HS-27A (cell line): ENCODE measurements at places on chromosomes 3 and 15.

GRCh38 chr15:98017150-98017964 lies 56.9 kb downstream of the ARRDC4 start:
- no peak for DNase-seq

DNA sequence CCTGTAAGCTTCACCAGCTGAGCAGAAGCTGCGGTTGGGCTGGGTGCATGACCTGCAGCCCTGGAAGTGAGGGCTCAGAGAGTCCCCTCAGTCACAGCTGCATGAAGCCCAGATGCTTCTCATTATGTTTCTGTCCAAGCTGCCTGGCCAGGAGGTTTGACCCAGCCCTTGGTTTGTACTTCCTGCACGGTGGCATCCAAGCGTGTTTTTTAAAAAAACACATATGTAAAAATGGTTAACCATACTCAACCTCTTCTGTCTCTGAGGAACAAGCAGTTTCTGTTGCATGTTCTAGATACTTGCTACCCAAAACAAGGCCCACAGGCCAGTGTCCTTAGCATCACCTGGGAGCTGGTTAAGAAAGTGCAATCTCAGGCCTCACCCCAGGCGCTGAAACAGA lies 76.0 kb upstream of the ATP10A start:
- DNase-seq, result no peak

DNA sequence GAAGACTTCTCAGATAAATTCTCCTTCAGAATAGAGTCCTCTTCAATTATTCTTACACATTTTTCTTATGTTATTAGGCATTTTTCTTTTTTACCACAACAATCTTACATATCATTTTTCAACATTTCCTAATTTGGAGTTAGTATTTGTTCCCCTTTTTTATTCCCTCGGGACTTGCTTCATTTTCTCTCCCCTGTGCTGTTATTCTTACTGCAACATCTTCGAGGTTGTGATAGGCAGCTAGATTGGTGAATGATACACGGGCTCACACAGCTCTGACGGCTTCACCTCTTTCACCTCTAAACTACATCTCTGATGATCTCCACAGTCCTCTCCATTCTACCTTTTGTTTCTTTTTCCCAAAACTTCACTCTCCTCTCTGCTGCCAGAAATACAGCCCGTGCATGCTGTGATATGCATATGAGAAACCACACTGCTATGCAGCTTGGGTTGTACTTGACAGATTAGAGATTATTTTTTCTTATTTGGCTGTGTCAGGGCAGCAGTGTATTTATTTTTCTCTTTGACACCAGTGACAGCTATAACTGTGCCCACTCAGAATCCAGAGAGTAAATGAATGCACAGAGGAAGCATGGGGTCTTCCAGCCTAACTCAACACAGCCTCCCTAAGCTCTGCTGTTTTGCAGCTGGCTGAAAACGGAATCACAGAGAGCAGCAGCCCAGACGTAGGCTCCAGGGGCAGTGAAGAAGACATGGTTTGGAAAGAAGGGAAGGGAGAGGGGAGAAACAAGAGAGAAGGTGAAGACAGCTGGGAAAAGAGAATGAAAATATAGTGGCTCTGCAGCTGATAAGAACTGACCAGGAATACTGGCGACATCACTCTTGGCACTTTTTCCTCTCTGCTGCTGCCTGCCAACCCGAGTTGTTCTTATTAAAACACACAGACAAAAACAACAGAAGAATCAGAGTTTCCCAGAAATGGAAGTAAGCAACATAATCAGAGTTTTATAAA lies 61.8 kb downstream of the SLC9A9 start:
- DNase-seq, result no peak

- DNase-seq, result no peak
Observed at GRCh38 chr3:150220799-150221198, 187.3 kb upstream of the TSC22D2 start.

DNA sequence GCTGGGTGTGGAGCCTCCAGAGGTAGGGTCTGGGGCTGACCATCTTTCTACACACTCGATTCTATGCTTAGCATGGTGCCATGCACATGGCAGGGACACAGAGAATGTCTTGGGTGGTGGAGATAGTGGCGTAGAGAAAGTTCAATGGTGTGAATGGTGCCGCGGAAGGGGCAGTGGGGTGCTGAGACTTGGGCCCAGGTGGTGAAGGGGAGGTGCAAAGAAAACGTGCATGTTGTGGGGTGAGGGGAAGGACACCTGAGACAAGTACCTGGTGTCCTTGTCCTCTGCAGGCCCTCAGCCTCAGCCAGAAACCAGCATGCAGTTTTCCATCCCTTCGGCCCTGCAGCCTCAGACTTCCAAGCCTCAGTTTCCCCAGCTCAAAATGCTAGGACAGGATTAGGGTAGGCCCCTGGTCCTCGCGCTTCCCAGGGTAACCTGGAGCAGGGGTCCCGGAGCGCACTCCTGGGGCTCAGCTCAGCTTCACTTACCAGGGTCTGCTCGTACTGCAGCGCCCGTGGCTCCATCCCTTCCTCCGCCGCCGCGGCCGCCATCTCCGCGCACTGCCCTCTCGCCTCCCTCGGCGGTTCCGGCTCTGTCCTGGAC lies 375 bp downstream of the CLCN2 start:
- no peak for DNase-seq

- no peak for DNase-seq
Observed at GRCh38 chr3:46851364-46852333, 11.6 kb downstream of the MYL3 start.

DNA sequence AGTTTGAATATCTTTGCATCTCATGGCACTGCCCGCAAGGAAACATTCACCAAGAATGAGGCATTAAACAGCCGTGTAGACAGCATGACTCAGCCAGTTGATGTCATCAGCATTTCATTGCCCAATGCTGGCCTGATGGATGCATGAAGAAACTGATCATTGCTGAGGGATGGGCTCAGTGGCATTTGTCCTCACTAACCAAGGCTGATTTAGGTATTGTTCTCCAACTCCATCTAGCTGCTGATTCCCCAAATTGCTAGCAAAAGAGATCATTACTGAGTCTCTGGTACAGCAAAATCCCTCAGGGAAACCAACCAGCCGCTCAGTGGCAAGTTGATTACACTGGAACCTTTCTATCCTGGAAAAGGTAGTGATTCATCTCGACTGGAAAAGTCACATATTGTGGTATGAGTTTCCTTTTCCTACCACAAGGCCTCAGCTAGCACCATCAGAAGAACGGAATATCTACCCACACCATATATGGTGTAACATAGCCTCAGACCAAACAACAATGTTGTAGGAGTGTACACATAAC lies 186.5 kb upstream of the GAP43 start:
- peak; percentile 97 for DNase-seq
